D721Med (cell line): ENCODE measurements at places on chromosomes 6 and 20.

DNA sequence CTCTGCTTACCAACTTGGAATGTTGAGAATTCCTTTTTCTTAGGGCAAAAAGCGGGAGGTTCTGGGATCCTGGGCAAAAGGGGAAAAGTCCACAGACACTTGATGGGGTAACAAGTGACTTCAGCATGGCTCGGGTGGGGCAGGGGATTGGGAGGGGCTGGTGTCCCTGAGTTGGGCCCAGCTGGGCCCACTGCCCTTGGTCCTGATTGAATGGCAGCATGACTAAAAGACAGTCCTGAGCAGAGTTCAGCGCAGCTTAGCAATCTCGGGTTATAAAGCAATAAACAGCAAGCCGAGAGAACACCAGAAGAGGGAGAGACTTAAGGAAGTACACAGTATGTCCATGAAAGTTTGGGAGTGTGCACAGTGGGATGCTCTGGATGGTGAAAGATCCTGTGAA is 5.6 kb downstream of the PPP2R5D start:
- DNase-seq = no peak

GRCh38 chr6:128725271-128726233 is 157.4 kb upstream of the LAMA2 start:
- no peak for DNase-seq

GRCh38 chr6:3565291-3565690 is 108.4 kb upstream of the SLC22A23 start:
- no peak for DNase-seq

DNA sequence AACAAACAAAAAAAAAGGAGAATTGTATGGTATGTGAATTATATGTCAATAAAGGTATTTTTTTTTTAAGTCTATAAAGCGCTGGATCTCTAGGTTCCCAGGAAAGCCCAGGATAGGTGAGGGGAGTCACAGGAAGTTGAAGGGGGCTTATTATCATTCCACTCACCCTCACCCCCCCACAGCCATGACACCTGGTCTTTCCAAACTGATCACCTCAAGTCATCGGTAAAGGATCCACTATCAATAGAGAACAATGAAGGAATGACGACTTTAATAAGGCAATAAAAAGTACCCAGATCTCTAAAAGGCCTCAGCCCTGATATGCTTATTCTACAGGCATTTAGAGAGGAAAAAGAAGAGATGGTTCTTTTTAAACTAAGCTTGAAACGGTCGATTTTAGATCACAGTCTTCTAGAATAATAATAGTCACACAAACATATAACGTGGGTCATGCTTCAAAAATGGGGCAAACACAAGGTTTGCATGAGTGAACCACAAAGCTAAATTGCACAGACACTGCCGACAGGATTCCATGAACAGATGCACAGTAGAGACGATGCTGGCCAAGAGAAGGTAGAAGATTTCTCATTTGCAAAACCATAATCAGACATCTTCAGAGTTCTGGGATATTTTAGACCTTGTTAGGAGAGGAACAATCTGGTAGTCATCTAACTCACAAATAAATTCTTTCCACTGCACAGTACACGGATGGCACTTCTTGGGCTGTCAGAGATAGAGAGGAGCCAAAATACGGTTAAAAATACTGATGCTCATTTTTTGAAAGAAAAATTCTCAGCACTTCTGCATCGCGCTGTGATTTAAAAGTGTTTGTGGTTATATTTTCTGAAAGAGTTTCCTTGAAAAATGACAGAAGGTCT is 21.0 kb downstream of the ZMYND8 start:
- no peak for DNase-seq

DNA sequence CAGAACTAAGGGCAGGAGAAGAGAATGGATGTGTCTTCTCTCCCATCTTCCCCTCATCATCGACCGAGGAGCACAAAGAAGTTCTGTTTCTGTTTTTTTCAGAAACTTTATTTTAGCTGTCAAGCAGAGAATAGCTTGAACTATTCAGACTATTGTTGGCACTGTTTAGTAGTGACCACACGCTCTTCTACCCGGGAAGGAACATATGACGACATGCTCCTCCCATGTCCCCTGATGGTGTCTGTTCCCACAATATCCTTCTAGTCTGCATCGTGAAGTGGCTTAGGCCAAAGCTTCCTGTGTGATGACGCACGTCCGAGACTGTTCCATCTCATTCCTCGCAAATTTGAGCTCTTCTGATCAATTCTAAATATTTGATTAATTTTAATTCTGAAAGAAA is 27.2 kb upstream of the KIF25 start:
- no peak for DNase-seq

GRCh38 chr6:45424451-45424861 is 46.7 kb upstream of the SUPT3H start:
- no peak for DNase-seq

GRCh38 chr6:23454080-23454976 is 671.7 kb upstream of the NRSN1 start:
- no peak for DNase-seq

GRCh38 chr6:75489025-75489424 is 4.6 kb downstream of the FILIP1 start:
- no peak for DNase-seq

DNA sequence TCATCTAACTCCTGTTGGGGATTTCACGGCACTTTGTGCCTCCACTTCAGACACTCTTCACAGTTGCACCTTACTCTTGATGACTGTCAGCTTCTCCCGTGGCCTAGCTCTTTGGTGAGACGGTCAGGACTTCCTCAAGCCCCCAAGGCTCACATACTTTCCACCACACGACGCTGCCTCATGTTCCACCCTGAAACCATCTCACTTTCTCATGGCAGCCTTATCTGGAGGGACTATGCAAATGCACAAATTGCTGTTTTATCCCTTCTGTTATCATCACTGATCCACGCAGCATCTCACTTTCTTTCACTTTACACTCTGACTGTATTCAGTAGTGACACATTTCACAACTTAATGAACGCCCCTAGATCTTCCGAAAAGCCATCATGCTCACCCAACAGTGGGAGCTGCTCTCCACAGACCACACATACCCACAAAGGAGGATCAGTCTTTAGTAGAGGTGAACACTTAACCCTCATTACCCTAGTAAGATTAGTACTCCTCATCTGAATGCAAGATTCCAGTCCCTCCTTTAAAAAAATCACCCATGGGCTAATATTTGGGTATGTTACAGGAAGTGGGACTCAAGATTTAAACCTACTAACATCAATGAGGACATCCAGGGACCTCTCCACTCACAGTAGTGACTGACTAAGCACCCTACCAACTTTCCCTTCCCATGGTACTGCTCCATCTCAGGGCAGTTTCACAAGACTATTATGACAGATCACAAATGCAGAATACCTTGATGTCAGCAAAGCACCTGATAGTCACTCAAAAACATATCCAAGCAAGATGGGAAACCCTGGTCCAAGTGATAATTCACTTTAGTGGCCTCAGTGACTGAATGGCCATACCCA is 35.4 kb downstream of the FYN start:
- DNase-seq = no peak

DNA sequence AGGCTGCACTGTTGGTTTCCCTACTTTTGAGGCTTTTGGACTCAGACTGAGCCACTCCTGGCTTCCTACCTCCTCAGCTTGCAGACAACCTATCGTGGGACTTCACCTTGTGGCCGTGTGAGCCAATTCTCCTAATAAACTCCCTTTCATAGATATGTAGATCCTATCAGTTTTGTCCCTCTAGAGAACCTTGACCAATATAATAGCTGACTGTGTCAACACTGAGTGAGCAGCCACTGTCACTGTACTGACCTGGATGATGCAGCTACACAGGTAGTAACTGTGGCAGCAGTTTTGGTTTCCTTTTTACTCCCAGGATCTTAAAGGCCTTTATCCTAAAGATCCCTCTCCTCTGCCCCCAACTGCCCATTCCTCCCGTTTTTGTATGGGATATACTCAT is 70.2 kb downstream of the SLC22A3 start:
- no peak for DNase-seq

DNA sequence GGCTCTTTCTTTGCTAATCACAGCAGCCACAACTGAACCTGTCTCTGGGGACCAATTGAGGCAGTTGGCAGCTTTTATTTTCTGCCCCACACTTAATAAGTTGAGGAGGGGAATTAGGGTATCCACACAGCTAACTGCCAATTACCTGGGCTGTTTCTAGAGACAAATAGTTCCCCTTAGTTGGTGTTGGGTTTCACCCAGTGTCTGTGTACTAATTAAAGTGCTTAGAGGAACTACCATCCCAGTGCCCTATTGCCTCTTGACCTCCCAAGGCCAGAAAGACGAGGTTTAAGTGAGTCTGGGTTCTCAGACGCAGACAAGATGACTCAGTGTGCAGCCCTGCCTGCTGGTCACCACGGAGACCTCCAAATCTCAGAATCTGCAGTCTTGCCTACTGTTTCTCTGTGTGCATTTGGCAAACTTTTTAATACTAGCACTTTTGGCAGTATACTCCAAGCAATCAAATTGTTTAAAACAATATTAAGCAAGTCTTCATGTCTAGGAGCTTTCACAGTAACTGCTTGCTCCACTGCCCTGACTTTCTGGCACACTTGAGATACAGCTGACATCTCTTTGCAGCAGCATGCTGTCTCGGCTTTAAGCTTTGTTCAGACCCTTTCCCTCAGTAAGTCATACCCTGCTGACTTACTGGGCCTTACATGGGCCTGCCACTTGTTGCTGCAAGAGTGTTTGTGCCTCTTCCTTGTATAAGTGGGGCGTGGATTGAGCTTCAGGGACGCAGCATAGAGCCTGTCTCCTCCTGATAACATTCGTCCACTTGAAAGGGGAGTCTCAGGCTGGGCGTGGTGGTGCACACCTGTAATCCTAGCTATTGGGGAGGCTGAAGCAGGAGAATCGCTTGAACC is 31.9 kb downstream of the STK35 start:
- DNase-seq = no peak

GRCh38 chr6:37134396-37135191 is 35.4 kb upstream of the PIM1 start:
- no peak for DNase-seq

DNA sequence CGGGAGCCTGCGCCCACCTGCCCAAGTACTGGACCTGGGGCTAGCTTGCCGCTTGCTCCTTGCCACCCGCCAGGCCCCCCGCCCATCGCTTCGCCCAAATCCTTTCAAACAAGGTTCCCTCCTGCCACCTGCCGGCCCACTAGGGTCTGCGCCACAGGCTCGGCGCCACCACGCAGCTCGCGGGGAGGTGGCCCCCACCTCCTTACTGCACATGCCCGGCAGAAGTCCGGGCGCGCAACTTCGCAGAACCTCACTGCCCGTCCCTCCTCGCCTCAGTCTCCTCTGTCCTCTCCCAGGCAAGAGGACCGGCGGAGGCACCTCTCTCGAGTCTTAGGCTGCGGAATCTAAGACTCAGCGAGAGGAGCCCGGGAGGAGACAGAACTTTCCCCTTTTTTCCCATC is 11.2 kb downstream of the GNAS-AS1 start:
- DNase-seq = no peak

DNA sequence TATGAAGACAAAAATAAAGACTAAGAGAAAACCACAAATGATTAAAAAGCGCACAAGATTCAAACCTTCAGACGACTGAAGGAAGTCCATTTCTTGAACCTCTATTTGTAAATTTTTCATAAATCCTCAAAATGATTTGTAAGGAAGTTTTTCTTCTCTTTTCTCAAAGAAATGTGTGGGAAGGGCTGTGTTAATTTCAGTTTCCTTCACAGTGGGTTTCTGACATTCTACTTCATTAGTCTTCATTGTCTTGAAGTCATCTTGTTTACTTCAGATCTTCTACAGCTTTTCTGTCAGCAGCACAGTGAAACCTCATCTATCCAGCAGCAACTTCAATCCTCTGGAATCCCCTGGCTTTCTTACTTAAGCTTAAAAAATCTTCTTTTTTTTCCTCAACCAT is 87.6 kb upstream of the MYLIP start:
- no peak for DNase-seq

DNA sequence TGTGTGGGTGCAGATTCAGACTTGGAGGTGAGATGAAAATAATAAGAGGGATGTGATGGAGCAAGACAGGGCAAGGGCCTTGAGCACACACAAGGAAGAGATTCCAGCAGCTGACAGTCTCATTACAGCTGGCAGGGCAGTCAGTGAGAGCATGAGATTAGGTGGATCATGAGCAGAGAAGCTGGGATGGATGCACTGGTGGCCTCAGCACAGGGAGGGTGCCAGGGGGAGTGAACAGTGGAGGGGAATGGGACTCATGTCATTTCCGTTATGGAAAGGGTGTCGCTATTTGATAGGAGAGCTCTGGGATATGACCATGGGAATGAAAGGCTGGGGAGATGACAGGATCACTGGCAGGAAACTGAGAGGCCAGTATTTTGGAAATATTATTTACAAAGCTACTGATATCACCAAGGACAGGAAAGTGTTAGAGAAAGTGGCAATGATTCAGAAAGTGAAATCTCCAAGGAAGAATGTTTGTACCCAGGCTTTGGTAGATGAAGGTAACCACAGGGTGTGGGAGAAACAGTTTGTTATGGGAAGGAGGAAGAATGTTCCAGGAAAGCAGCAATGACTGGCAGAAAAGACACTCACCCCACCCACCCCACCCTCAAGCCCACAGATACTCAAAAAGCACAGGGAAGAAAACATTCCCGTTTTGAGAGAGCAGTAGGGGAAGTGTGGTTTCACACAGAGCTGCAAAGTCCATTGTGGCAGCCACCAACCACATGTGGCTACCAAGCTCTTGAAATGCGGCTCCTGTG is 214.7 kb upstream of the PROKR2 start:
- DNase-seq = no peak

DNA sequence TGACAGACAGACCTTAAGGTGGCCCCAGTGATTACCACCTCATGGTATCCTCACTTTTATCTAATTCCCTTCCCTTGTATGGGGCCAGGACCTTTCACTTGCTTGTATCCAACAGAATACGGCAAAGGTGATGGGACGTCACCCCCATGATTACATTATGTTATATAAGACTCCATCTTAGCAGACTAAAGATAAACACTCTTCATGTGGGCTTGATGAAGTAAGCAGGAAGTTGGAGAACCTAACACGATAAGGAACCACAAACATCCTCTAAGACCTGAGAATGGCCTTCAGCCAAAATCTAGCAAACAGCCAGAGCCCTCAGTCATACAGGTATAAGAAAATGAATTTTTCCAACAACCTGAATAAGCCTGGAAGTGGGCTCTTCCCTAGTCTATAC is 8.0 kb downstream of the SLC17A3 start:
- DNase-seq = no peak

DNA sequence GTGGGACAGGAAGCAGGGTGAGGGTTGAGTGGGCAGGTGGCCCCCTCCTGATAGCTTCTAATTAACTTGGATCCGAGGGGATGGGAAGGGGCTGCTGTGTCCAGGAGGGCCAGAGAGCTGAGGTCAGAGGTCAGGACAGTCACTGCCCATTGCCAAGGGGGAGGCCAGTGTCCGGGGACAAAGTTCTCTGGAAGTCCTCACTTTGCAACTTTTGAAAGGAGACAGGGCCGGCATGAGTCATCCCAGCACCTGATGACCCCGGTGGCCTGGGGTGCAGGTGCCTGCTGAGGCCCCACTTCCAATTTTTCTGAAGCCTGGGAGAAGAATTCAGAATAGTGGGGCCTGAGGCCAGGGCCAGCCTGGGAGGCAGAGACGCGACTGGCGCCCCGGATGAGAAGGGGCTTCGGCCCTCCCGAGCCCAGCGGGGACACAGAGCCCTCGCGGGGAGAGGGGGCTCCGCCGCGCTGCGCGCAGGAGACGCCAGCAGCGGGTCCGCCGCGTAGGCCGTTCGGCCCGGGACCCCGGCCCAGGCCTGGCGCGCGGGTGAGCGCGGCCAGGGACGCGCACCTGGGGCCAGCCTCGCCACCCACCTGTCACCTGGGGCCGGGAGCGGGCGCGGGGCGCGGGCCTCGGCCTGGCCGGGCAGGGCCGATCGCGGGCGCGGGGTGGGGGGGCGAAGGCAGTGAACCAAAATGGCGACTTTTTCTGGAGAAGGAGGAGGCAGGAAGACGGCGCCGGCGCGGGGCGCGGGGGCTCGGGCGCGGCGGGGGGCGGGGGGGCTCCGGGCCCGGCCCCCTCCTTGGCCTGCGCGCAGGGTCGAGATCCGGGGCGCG is 586 bp downstream of the ZNF512B start:
- no peak for DNase-seq
